ENCODE measurements at places on chromosomes 2 and 18.

GRCh38 chr18:1526991-1527390 lies 622.3 kb downstream of the ADCYAP1 start:
- DNase-seq = no peak

GRCh38 chr18:64799376-64799775 lies 650.5 kb upstream of the LINC00305 start:
- DNase-seq = no peak

GRCh38 chr2:151150331-151151320 lies 111.0 kb downstream of the RBM43 start:
- no peak for DNase-seq

DNA sequence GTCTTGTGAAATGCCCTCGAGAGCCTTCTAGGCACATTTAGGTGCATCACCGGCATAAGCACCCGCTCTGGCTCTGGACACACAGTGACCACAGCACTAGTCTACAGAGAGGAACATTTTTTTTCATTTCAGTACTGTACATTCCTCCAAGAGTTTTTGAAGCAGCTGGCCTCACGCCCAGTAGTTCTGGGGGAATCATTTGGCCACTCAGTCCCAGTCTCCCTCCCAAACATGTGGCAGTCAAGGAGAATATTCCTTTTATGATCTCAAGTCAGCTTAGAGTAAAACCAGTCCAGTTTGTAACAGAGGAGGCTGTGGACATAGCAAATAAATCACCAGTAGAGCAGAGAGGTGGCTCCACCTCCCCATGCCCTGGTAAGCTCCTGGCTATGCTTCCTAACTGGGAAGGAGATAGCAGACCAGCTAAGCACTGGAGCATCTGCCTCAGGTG lies 48.1 kb downstream of the KCNE4 start:
- no peak for DNase-seq

- DNase-seq = no peak
Observed at GRCh38 chr2:70126413-70126812, 39.1 kb downstream of the PCBP1 start.

GRCh38 chr2:105771836-105772235 lies 27.1 kb downstream of the NCK2 start:
- DNase-seq = no peak

GRCh38 chr18:23593720-23594119 lies 7.4 kb upstream of the NPC1 start:
- no peak for DNase-seq

DNA sequence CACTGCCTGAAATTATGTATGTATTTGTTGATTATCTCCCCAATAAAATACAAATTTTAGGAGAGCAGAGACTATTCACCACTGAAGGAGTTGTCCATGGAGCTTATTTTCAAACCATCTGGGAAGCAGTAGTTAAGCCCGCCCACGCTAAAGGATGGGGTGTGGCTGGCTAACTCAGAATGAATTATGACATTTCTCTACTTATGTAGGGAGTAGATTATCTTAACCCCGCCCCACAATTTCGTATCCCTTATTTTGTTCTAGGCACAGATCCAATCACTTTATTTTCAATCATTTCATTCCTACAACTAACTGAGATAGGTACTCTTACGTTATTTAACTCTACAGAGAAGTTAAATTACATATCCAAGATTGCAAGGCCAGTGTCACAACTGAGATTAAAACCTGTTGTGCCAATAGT lies 1.4 kb upstream of the LAPTM4A start:
- DNase-seq = no peak

- no peak for DNase-seq
Observed at GRCh38 chr18:66754335-66754734, 150.4 kb upstream of the CDH19 start.

- DNase-seq = no peak
Observed at GRCh38 chr18:37544713-37545112, 20.9 kb downstream of the CELF4 start.

GRCh38 chr18:59470561-59471121 lies 111.6 kb upstream of the LMAN1 start:
- no peak for DNase-seq

- no peak for DNase-seq
Observed at GRCh38 chr2:99974682-99975375, 167.6 kb downstream of the AFF3 start.

DNA sequence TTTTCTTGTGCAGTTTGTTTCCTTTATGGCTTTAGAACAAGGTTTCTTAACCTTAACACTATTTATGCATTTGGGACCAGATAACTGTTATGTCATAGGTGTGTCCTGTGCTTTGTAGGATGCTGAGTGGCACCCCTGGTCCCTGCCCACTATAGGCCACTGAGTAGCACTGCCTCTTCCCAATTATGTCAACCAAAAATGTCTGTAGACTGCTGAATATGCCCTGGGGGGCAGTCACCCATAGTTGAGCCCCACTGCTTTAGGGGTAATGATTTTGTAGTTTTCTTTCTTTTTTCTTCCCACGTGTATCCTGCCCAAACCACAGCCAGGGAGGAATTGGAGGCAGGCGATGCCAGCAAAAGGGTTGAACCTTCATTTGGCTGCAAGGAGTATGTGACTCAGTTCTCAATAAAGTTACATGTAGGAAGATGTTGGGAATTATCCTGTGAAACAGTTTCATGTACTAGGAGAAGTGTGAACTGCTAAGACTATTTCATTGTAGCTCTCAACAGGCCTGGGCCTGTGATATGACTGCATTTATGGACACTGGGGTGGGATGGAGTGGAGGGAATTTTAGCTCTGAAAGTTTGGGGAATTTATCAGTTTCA lies 65.7 kb downstream of the FMNL2 start:
- DNase-seq = no peak

DNA sequence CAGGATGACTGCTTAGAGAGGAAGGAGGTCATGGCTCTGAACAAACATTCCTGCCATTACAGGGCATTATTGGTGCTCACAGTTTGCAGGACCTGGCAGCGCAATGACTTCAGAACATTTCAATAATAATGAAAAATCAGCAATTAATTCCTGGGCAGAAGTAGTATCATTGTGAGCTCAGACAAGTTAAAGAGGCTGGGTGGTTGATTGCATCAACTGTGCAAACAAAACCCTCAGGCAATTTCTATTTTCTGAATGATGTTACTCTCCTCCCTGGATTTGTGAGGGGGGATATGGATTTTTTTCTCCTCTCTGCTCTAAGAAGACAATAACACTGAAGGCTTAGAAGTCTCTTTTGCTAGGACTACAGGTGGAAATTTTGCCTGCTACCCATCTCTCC lies 168.1 kb upstream of the TACR1 start:
- DNase-seq = no peak

GRCh38 chr2:98773169-98773568 lies 42.2 kb upstream of the MGAT4A start:
- DNase-seq = no peak
